ENCODE measurements at places on chromosomes 3 and 15.

DNA sequence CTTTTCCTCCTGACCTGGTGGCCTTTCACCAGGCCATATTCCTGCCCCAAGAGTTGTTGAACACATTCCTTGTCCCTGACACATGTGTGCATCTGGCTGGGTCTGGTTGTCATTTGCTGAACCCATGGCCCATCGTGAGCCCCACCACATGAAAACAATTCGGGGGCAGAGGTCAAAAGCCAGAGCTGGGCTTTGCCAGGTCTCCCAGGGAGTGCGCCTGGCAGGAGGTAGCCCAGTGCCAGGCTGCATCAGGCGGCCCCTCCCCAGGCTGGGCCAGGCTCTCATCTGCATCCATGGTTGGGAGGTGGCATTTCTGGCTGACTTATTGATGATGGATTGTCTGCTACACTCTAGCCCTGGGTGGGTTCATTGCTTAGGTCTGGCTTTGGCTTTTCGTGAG, 30.9 kb downstream of the SPSB4 start:
- DNase-seq, result no peak

DNA sequence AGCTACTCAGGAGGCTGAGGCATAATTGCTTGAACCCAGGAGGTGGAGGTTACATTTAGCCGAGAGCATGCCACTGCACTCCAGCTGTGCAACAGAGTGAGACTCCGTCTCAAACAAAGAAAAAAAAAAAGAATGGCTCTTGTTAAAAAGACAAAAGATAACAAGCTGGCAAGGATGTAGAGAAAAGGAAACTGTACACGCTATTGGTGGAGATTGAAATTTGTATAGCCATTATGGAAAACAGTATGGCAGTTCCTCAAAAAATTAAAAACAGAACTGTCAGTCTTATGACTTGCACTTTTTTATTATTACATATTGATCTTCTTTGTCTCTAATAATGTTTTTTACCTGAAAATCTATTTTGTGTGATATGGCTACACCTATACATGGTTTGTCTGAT, 41.9 kb downstream of the MEX3B start:
- no peak for DNase-seq

DNA sequence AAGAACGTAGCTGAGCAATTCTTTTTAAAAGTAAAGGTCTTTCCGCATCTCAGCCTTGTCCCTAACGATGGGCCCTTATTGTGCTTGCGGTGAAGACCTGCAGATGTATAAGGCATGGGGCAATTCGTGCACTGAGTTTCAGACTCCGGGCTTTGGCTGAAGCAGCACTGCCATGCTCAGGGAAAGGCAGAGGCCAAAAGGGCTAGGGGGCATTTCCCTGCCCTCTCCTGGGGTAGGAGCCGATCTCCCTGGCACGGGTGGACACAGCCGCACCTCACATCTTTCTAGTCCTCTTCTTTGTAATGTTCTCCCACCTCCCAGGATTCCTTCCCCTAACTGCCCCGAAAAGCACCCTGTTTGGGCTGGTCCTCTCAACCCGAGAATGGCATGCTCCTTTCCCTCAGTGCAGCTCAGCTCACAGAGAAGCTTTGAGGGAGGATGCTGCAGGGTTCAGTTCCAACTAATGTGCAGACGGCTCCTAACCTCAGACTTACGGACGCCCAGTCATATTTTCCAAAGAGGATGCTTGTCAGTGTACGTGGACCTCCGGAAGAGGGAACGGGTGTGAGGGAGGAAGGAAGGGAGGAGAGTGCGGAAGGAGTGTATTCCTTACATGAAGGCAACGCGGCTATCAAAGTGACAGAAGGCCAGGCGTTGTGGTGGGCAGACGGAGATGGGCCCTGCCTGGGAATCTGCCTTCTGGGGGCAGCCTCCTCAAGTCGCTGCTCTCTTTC, 61.2 kb downstream of the SYNM start:
- no peak for DNase-seq

DNA sequence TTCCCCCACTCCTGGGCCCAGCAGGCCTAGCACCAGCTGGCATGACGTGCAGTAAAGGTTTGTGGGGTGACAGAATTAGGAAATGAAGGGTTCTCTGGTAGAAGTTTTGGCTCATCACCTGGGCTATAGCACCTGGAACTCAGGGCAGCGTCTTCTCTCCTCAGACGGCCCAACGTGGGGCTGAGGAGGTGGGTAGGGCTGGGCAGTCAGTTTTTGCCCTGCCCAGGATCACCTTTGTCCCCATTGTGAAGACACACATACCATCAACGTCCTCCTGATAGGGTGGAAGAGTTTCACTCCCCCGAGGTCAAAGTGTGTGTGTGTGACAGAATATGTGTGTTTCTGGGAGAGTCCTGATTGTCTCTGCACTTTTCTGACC, 12.1 kb downstream of the KBTBD13 start:
- DNase-seq, result no peak

DNA sequence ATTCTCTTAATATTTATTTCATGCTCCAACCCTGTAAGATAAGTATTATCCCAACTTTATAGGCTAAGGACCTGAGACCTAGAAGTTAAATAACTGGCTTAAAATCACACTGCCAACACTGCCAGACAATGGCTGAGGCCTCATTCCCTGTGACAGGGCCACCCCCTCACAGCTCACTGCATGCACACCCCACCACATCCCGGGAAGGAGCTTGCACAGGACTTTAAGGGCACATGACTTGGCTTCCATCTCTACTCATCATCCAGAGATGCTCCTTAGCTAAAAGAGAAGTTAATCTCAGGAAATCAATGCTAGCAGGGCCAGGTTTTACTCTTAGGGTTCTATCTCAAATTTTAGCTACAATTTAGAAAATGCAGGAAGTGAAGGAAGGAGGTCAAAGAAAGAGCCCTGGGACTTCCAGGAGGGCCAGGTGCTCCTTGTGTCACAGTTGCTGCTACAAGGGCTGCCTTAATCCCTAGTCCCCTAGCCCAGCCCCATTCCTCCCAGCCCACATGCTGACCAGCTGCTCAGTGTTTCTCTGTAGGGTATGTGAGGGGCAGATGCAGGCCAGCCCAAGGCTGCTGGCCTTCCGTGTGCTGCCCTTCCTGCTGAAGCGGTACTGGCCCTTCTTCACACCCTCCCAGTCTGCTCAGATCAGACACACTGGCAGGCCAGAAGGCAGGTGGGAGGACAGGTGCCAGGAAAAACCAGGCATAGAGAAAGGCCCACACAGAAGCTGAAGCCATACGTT, 53.5 kb downstream of the WWTR1 start:
- DNase-seq, result no peak

DNA sequence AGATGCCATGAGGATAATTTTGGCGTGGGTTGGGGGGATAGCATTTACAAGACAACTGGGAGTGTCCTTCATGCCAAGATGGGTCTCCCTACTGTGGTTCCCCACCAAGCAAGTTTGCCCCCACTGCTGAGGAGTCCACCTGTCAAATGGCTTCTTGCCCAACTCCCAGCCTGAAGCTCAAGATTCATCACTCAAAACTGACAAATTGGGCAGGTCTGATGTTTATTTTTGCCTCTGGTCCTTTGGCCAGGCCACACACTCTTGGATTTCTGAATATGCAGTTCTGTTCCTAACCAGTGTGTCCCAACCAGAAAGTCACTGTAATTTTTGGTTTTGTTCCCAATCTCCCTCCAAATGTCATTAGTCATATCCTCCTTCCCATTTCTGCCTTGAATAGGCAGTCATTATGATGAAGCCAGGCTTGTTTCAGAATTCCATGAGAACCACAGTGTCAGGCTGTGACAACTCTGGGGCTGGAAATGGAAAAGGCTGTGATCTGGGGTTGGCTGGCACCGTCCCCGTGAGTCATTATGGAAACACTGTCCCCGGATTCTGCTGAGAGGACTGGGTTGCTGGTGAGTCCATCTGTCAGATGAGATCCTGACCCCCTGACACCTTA, 29.3 kb upstream of the MEF2A start:
- no peak for DNase-seq

GRCh38 chr15:66417736-66418135, 31.0 kb downstream of the MAP2K1 start:
- no peak for DNase-seq

DNA sequence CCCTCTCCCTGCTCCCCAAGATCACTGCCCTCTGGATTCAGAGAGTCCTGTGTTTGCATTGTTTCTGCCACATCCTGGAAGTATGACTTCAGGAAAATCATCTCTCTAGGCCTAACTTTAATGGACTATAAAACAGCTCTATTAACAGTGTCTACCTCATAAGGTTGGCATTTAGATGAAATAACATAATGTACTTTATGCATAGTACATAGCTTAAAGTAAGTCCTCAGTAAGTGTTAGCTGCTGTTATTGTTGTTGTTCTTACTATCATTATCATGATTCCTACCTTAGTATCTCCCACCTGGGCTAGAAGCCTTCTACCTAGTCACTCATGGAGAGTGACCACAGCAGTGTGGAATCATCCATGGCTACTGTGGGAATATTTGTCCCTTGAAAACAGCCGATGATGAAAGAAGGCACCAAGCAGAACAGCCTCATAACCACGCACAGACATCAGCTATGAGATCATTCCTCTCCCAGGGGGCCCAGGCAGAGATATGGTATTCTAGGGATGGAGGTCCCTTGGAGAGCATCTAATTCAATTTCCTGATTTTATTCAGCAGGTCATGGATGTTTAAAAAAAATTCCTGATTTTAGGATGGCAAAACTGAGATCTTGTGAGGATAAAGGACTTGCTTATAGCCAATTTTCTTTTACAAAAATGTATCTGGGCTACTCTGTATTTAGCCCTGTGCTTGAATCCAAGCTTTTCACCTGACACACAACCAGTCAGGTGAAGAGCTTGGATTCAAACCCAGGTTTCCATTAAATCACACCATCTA, 1.9 kb downstream of the FSD2 start:
- DNase-seq, result no peak

DNA sequence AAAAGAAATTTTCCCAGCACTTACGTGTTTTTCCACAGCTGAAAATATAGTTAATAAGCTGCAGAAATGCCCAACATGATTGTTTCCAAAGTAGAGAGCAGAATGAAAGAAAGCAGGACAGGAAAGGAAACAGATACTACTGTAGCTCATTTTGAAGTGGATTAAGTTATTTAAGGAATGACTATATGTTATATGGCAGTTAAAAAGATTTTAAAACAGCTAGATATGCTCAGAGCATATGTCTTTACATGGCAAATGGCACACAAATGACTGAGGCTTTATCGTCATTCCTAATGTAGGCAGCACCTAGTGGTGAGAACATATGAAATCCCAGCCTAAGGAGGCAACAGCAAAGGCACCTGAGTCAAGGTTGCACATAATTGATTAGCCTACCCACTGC, 106.6 kb upstream of the SEMA6D start:
- DNase-seq, result no peak

GRCh38 chr3:65716071-65716751, 322.5 kb downstream of the MAGI1 start:
- no peak for DNase-seq

DNA sequence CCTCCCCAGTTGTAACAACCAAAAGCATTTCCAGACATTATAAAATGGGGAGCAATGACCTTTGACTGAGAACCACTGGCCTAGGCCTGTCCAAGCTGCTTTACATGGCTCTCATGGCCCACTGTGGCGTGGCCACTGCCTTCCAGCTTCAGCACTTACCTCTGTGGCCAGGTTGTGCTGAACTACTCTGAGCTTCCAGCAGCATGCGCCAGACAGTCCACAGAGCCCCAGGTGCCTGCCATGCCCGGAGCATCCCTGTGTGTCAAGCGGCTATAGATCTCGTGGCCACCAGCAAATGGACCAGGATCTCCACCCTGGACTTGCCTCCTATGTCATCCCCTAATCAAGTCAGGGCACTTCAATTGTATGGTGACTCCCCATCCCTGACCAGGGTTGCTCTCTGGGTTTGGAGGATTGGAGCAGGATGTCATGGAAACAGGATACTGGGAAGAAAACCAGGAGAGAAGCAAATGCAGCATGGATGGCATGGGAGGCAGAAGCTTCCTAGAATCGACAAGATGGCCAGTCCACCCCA, 199.7 kb downstream of the UACA start:
- DNase-seq, result no peak

DNA sequence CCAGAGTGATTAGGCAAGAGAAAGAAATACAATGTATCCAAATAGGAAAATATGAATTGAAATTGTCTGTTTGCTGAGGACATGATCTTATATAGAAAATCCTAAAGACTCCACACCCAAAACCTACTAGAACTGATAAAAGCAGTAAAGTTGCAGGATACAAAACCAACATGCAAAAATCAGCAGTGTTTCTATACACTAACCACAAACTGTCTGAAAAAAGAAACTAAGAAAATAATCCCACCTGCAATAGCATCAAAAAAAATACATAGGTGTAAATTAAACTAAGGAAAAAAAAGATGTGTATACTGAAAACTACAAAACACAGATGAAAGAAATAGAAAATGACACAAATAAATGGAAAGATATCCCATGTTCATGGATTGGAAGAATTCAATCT, 203.6 kb upstream of the SETMAR start:
- DNase-seq, result no peak

GRCh38 chr3:9806688-9807589, 3.1 kb upstream of the TTLL3 start:
- no peak for DNase-seq

DNA sequence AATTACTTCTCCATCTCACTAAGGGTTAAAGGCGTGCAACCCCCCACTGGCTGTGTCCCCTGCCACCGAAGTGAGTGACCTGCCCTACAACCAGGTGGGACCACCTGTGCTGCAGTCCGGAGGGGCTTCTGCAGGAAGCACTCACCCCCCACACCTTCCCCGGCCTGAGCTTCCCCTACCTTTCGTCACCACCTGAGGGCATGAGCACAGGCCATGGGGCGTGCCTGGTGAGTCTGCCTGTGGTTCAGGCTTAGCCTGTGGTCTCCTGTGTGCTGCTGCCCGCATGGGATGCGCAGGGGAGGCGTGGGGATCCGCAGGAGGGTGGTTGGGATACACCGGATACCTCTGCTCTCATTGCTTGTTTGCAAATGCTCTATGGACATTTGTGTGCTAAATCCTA, 46.0 kb downstream of the KLHL25 start:
- DNase-seq, result no peak

GRCh38 chr3:84978843-84979242, 20.1 kb downstream of the CADM2 start:
- DNase-seq, result no peak

DNA sequence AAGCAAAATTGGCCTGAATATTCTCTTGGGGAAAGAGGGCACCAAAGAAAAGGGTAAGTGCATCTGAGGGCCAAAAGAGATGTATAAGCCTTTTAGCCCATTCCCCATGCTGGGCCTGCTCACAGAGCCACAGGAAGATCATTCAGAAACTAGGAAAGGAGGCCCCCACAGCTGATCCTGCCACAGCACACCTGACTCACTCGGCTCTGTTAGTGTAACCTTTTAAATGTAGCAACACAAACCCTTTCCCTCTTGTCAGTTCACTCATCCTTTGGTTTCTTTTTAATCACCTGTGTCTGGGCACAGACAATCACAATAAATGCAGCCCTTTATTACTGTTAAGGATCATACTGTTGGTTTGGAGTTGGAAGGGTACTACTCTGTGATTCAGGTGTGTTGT, 69.9 kb downstream of the PDCD6IP start:
- no peak for DNase-seq

DNA sequence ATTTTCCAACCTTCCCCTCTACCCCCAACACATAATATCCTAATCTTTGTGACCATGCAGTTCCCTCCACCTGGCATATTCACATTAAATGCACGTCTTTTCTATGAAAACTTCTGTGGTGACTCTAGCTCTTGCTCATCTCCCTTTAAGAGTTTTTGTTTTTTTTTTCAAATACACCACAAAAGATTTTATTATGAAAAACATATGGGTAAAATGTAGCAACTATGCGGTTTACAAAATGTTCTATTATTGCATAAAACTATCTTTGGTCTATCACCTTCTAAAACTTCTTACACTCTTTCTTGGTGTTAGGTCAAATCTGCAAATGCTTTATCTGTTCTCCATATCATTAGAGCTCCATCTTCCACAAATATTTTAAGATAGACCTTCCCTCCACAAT, 38.6 kb upstream of the ADGRG7 start:
- no peak for DNase-seq

Data from activated CD4-positive, CD25-positive, alpha-beta regulatory T cell treated with anti-CD3 and anti-CD28 coated beads, Interleukin-2, amount 50 U/mL, for 16 hours (primary cell).